GM23338 (cell line): ENCODE measurements at places on chromosomes 6 and 20.
A peak's percentile ranks its signal among the peaks of the same experiment; 100 is the strongest.

GRCh38 chr6:77173472-77174074 is 289.7 kb downstream of the HTR1B start:
- peak; percentile 66 for DNase-seq

DNA sequence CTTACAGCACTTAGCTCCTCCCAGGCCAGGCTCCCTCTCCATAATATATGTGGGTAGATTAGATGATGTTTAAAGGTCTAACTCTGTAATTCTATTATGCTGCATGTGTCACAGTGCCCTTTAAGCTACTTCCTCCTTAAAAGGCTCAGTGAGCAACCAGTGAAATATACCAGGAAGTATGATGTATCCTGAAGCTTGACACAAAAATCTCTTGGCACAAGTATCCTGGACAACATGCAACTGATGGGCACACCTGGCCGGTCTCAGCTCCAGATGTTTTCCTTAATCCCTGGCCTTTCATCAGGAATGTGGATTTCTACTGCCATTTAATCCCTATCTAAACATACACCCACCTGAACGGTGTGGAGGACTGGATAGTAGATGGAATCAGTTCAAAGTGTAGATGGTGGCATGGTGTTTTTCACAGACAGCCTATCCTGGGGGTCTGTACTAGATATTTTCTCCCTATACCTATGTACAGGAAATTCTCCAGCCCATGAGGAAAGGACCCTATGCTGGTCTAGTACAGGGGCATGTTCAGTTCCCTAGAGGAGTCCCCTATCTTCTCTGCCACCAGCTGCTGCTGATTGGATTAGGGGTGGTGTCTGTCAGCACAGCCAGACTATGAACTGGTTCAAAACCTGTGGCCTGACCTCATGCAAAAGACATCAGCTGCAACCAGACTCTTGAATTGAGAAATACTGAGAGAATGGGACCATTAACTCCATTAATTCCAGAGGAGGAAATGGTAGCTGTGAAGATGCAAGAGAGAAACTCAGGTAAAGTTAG is 59.4 kb upstream of the CITED2 start:
- no peak for DNase-seq

DNA sequence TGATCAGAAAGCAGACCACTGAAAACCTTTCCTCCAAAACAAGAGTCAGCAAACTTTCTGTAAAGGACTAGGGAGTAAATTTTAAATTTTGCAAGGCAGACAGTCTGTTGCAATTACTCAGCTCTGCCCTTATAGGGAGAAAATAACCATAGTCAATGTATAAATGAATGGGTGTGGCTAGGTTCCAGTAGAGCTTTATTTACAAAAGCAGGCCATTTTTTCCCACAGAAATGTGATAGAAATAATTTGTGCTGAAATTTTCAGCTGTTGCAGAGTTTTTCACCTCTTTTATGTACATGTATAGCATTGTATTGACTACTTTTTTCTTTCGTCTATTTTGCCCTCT is 7.7 kb downstream of the AMD1 start:
- DNase-seq = no peak

DNA sequence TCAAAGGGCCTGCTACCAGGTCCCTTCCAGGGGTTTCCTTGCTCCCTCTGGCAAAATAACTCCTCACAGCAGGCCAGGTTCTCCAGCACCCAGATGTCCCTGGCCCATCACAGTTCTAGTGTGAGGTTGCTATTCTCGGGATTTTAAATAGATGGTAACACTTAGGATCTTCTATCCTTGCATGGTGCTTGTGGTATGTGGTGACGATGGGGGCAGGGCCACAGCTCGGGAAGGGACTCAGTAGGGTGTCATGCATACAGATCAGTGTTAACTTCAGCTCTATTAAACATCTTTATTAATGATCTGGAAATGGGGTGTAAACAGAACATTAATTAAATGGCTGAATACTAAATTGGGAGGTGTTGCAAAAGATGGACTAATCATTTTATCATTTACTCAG is 323.8 kb downstream of the QKI start:
- no peak for DNase-seq

- DNase-seq = no peak
Measured at GRCh38 chr6:159650314-159650713, 42.7 kb downstream of the SOD2 start.

DNA sequence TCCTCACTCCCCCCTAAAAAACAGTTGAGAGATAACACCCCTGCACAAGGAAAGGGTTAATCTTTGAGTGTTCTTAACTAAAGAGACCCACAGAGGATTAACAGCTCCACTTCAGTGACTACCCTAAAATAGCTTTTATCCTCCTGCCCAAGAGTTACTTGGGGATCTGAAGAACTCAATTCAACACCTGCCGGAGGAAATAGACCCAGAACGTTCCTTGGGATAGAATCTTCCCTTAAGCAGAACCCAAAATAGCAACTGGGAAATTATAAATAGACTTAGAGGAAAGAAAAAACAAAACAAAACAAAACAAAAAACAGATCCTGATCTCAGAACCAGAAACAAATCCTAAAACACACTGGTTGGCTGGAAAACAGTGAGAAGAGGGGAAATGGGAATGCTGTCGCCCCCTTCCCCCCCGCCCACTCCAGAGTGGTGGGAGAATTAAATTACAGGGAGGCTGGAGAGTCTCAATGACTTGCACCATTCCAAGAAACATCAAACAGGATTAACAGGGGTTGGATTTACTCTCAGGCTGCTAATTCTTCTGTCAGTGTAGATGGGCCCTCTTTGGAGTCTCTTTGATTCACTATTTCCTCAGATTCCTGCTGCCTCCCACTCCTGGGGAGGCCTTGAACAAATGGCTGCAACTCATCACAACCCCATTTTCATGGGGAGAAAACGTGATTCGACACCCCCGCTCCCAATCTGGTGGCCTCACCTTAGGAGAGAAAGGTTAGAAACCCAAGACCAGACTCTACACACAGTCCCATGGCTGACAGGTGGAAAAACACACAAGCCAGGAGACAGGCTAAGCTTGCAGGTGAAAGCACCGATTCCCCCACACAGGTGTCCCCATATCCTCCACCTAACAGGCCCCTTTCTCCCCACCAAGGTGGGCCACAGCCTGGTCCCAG is 1.4 kb downstream of the PLAGL2 start:
- no peak for DNase-seq

GRCh38 chr6:167341665-167342655 is 17.1 kb downstream of the TTLL2 start:
- no peak for DNase-seq

DNA sequence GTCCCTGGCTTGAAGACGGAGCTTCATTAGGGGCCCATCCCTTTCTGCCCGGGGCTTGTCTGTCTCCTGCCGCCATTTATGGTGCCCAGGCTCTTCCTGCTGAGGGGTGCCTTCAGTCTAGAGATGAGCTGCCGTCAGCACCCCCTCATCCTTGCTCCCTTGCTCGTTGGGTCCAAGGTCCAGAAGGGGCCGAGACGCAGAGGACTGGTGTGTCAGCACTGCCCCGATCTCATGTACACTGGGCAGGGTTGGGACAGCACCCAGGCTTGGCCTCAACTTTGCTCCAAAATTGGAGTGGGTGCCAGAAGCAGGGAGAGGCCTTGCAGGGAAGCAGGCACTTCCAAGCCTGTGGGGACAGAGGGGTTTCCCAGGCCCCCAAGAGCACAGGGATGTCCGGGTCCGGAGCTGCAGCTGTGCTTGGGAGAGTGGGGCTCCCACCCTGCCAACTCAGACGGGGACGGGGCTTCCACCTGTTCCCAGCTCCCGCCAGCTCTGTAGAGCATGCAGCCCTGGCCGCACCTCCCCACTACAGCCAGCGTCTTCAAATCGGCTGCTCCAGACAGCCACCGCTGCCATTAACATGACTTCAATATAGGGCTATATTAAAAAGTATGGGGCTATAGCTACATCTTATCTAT is 488.8 kb downstream of the TENT5A start:
- no peak for DNase-seq

DNA sequence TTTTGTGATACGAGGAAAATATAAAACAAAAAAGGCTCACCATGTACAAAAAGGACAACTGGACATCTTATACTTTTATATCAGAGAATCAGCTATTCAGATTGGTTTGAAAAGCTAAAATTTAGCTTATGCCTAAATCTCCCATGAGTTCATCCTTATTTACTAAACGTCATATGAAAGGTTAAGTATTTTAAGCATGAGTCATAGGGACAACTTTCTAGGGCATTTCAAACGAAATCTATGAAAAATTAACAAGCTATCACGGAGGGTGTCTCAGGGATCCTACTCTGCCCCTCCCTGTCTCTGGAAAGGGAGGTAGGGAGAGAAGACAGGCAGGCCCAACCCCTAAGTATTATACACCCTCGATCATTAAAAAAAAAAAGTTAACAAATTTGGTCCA is 124.1 kb upstream of the LOC128125822 start:
- DNase-seq = no peak

- no peak for DNase-seq
Measured at GRCh38 chr20:5888041-5888440, 62.3 kb downstream of the TRMT6 start.

DNA sequence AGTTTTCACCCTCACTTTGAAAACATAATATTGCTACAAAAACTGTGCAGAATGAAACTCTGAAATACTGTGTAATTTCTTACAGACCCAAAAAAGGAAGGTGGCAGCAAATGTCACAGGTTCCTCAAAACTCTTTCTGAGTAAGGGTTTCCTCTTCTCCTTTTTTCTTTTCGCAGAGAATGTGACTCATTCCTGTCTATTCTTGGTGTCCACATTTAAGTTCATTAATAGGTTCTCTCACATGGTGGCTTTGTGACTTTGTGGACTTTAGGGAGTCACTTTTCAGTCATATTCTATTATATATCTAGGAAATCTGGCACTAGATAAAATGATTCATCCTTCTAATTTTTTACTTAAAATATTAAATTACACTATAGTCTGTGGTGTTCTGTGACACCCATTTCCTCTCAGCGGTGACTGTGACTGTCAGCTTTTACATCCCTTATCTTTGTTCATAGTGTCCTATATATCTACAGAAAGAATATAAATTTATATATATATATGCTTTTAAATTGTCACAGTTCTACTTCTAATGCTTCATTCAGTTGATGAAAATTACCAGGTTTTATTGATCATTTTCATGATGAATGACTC is 126.8 kb upstream of the HCRTR2 start:
- DNase-seq = no peak

GRCh38 chr20:62887860-62888239 is 26.2 kb upstream of the TCFL5 start:
- no peak for DNase-seq

GRCh38 chr6:98323605-98324004 is 510.8 kb upstream of the POU3F2 start:
- no peak for DNase-seq

DNA sequence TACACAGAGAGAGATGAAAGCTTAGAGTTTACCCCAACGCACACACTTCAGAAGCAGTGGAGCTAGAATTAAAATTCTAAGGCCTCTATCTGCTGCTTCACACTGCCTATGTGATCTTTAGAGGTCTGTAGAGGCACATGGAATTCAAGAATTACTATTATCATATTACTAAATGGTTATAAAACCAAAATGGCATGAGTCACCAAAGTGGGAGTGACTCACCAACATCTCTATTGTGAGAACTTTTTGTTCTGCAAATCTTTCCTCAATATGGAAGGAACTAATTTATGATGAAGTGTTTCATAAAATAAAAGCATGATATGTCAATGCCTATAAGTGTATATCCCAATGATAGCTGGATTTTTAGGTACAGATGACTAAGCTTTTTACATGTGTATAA is 28.5 kb upstream of the TMEM244 start:
- no peak for DNase-seq

DNA sequence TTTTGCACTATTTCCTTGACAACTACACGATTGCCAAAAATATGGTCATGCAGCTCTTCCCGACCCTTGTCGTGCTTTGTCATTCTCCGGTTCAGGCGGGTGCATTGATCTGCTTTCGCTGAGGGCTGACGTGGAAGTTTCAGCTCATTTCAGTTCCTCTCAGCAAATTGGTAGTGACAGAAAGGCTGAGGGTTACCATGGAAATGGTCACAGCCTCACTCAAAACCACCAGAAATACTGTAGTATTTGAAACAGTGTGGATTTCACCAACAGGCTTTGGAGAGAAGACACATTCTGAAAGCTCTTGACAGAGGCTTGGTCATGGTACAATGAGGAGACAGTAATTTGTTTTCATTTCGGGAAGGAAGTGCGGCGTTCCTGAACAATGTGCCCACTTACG is 99.7 kb upstream of the EXOC2 start:
- no peak for DNase-seq

GRCh38 chr6:99846006-99846405 is 148.0 kb downstream of the MCHR2 start:
- peak; percentile 76 for DNase-seq

DNA sequence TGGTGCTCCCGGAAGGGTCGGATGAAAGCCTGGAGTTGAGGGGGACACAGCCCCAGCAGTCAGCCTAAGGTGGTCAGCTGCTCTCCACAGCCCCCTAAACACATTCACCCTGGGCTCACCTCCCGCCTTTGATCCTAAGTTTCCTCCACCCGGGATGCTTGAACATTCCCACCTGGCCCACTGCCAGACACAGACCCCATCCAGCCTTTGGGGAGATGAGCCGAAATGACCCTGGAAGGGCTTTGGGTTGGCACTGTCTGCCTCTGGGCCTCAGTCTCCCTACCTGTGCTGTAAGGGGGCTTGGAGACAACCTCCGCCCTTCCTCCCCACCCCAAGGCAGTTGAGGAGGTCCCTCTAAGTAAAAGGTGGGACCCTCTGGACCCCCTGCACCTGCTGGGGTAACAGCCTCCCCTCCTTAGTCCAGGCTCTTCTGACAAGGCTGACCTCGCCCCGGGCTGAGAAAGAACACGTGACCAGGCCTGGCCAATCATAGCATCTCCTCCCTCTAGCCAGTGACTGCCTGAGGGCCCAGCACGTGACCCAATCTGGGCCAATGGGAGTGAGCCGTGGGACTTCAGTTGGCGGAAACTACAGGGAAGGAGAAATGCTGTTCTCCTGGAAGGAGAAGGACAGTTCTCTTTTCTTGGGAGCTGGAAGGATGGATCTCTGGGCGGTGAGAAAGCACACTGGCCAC is 16.9 kb upstream of the UBE2V1 start:
- no peak for DNase-seq

DNA sequence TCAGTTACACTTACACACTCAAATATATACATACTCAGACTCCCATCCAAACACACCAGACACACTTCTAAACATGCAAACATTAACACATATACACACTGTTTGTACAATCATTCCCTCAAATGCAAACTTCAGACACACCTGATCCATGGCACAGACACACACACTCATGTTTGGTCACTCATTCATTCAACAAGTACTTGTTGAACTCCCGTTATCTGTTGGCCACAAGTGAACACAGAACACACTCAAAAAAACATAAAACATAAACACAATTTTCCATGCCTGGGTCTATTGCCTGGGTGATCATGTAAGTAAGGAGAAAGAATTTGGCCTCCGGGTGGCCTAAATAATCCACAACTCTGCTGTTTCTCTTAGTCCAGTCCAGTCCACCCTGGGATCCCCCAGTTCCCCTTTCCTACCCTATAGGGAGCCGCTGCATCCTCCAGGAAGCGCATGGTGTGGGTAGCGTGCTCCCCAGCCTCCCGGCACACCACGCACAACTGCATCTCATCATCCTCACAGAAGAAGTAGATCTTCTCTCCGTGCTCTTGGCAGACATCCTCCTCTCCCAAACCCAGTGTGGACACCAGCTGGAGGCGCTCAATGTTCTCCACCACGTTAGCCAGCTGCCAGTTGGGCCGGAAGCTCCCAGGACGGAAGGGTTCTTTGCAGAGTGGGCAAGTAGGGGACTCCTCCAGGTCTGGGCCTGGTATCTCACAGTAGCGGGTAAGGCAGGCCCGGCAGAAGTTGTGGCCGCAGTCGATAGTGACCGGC is 815 bp downstream of the TRIM10 start:
- no peak for DNase-seq
